NCI-H510A treated with DMSO at 0.1 percent for 48 hours (cell line): ENCODE measurements at places on chromosomes 3 and 15.
A peak's percentile ranks its signal among the peaks of the same experiment; 100 is the strongest.

DNA sequence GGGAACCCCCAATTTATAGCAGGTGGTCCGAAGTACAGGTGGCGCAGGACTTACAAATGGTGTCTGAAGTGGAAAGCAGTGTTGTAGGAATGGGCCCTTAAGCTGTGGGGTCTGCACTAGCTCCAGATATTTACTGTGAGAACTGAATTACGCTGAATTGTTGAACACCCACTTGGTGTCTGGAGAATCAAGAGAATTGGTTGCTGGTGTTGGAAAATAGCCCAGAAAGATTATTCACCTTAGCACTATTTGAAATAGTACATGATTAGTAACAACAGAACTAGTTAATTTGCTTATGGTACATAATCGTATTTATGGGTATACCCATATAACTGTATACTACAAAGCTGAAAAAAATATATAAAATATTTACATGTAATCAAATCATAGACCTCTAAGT lies 64.8 kb downstream of the ADAM10 start:
- DNase-seq, result no peak

DNA sequence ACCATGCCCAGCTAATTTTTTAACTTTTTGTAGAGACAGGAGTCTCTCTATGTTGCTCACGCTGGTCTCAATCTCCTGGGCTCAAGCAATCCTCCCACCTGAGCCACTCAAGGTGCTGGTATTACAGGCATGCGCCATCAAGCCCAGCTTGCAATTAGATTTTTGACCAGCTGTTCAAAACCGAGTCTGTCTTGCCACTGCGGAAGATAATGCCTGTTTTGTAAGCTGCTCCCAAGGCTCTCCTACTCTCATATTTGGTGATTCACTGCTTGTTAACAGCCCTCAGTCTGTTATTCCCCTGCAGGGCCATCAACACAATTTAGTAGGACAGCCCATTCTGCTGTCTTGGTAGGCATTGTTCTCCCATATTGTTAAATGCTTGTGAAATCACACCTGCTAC lies 17.8 kb upstream of the MCCC1 start:
- no peak for DNase-seq

GRCh38 chr3:81531846-81532245 lies 229.6 kb downstream of the GBE1 start:
- no peak for DNase-seq

- DNase-seq, result no peak
Measured at GRCh38 chr15:85750319-85751290, 44.1 kb downstream of the KLHL25 start.

- peak; percentile 36 for DNase-seq
Measured at GRCh38 chr15:91944331-91944730, 90.8 kb downstream of the SLCO3A1 start.

DNA sequence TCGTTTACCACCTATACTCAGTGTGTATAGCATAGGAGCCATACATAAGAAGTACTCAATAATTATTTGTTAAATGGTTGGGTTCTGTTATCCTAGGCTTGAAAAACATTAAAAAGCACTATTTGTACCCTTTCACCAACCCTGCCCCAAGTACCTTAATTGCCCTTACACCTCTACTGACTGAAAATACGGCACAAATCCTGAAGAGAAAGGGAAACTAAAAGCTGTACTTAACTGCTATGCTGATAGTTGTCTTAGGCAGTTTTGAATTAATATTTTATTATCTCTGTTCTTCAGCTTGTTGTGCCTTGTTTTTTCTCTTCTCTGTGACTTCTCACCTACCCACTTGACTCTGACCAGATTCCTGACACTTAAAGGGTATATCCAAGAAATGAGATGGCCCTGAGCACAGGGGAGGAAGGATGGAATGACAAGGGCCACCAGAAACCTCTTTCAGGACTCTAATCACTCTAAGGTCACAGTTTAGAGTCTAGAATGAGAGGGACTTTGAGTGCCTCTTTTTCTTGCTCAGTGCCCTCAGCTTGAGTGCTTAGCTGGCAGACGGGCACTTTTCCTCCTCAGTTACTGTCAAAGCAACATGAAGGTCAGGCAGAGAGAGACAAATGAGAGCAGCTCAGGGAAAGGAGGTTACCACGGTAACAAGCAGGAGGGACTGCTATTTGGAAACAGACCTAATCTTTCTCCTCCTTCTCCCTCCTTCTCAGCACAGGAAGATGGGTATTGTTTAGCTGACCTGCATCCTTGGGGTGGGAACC lies 136.5 kb downstream of the ZNF609 start:
- DNase-seq, result peak; percentile 30

GRCh38 chr15:33844597-33844996 lies 123.7 kb upstream of the CHRM5 start:
- DNase-seq, result no peak

- no peak for DNase-seq
Measured at GRCh38 chr15:71449363-71449762, 334.1 kb downstream of the THSD4 start.

GRCh38 chr3:20556661-20557060 lies 370.7 kb upstream of the SGO1 start:
- DNase-seq, result no peak

DNA sequence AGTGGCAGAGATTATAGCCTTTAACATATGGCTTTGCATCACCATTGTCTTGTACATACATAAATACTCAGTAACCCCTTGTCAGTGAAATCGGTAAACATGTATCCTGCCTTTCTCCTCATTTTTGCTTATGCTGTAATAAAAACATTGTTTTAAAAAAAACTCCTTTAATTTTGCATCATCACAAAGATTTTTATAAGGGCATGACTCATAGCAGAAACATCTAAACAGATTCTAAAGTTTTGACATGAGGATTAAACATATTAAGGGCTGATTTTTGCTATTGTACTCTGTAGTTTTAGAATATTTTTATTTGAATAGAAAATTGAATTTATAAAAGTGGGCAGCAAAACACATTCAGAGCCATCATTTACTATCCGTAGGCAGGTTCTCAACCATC lies 275.9 kb downstream of the ZIC4 start:
- no peak for DNase-seq

GRCh38 chr15:80242132-80242769 lies 9.8 kb downstream of the CTXND1 start:
- DNase-seq, result no peak

DNA sequence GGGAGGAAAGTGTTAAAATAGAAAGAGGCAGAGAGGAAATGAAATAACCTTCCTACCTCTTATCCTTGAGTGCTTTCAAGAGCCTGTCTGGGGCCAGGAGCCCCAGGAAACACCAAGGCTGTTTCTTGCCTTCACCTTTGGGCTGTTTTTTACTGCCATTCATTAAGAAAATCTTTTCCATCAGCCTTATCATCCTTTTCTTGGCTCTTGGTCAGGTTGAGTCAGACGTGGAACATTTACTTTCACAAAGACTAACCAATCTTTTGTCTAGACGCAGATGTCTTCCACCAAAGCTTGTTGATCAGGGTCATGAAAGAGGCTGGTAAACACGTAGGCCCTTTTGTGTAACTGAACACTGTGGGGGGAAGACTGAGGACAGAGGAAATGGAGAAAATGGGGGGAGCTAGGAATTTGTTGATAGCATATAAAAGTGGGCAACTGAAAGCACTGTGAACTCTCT lies 151.0 kb upstream of the THBS1 start:
- no peak for DNase-seq

- no peak for DNase-seq
Measured at GRCh38 chr3:105347625-105348302, 18.9 kb upstream of the ALCAM start.

- no peak for DNase-seq
Measured at GRCh38 chr3:136149667-136150066, 46.5 kb downstream of the MSL2 start.

- DNase-seq, result no peak
Measured at GRCh38 chr3:89606151-89606550, 498.7 kb downstream of the EPHA3 start.

GRCh38 chr3:5296362-5296761 lies 108.9 kb downstream of the EDEM1 start:
- DNase-seq, result no peak

- DNase-seq, result no peak
Measured at GRCh38 chr3:131616719-131617118, 113.9 kb upstream of the MRPL3 start.

- peak; percentile 12 for DNase-seq
Measured at GRCh38 chr3:55180936-55181535, 253.2 kb upstream of the LRTM1 start.

DNA sequence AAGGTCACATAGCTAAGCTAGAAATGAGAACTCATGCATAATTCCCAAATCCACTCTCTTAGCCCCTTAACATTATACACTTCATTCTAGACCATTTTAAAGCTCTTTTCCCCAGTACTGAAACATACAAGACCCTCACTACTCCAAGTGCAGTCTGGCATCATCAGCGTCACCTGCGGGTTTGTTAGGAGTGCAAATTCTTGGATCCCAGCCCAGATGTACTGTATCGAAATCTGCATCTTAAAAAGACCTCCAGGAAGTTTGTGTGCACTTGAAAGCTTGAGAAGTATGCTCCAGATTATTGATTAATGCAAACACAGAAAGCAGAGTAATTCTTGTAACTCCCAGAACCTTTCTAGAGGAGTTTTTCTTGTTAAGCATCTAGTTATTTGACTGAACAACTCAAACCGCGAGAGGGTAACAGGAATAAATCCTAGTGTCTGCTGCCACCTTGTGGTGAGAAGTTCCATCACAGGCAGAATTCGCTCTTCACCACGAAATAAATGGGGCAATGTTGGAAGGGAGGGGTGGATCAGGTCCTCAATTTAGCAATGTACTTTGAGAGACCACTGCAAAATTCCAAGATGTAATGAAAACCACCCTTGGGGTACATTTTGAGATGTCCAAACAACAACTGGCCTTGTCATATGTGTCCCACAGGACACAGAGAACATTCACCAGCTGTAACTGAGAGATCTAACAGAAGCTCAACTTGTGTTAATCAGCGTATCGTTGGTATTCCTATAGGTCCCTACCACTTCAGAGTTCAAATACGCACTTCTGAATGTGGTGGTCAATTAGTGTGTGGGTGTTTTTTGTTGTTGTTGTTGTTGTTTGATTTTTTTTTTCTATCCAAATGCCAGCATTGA lies 583 bp upstream of the C3orf49 start:
- peak; percentile 39 for DNase-seq

DNA sequence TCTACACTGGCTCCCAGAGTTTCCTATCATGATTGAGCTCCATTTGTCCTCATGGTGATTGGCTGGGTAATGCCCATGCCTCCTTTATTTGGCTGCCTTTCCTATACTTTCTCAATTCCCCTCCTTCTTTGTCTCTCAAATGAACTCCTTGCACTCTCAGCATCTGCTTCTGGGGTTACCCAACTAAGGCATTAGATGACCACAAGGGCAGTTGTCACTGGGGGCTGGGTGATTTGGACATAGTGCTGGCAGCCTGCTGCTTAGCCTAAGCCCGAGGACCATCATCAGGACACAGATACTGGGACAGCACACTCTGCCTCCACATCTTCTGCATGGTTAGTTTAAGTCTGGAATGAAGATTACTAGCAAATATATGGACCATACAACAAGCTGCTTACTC lies 49.2 kb upstream of the LRRFIP2 start:
- no peak for DNase-seq

DNA sequence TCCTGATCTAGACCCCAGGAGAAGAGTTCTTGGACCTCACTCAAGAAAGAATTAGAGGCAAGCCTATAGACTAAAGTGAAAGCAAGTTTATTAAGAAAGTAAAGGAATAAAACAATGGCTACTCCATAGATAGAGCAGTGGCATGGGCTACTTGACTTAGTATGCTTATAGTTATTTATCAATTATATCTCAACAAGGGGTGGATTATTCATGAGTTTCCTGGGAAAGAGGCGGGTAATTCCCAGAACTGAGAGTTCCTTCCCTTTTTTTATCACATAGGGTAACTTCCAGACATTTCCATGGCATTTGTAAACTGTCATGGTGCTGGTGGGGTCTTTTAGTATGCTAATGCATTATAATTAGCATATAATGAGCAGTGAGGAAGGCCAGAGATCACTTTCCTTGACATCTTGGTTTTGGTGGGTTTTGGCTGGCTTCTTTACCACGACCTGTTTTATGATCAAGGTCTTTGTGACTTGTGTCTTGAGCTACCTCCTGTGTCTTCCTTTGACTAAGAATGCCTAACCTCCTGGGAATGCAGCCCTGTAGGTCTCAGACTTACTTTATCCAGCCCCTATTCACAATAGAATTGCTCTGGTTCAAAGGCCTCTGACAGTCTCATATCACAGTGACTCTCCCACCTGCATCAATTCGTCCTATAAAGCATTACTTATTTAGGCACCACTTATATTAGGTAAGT lies 35.3 kb upstream of the PLSCR2 start:
- no peak for DNase-seq

DNA sequence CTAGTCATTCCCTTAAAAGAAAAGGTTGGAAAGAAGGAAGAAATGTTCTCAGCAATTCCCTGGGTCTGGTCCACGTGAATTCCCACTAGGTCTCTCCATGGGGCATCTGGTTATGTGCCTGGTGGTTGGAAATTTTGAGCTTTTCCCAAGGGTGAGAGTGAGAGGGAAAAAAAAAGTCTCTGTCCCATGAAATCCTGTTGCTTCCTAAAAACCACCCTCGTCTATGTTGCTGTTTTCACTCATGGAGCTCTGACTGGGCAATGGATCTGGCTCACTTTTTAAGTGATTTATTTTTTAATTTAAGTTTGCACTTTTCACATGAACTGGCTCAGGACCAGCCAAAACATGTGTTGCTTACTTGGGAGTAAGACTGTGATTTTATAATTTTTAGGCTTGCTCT lies 190.1 kb downstream of the CHST2 start:
- DNase-seq, result no peak

GRCh38 chr3:49787182-49787464 lies 781 bp upstream of the IP6K1 start:
- no peak for DNase-seq

DNA sequence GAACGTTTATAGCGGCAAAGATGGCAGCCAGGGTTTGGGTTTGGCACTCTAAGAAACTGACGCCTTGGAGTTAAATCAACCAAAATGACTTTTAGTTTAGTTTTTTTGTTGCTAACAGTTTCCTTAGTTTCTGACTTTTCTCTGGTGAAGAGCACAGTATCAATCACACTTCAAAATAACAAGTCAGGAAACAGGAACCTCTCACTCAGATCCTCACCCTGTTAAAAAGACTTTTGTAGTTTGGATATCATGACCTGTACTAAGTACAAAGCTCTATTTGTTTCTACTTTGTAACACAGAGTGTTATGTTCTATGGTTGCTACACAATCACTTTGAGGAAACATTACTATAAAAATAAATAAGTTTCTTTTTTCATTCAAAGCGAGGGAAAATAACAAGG lies 51.1 kb downstream of the ATP10A start:
- DNase-seq, result no peak

GRCh38 chr3:126448136-126448892 lies 27.4 kb downstream of the ZXDC start:
- no peak for DNase-seq

DNA sequence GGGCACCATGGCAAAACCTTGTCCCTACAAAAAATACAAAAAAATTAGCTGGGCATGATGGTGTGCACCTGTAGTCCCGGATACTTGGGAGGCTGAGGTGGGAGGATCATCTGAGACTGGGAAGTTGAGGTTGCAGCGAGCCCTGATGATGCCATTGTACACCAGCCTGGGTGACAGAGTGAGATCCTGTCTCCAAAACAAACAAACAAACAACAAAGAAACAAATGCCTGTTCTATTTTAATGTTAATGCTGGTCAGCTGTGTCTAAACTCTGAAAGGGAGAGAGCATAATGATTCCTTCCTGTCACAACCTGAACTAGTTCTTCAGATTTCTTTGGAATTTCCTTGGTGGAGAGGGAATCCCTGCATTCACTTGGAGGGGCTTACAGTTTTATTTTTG lies 413.0 kb upstream of the TBL1XR1 start:
- no peak for DNase-seq

- no peak for DNase-seq
Measured at GRCh38 chr15:91068436-91068835, 31.6 kb upstream of the SV2B start.

- DNase-seq, result no peak
Measured at GRCh38 chr3:28250999-28251398, 9.6 kb downstream of the CMC1 start.
